Activated T-cell treated with anti-CD3 and anti-CD28 coated beads, Interleukin-2, amount 50 U/mL, for 48 hours (primary cell): ENCODE measurements at places on chromosomes 3 and 15.

DNA sequence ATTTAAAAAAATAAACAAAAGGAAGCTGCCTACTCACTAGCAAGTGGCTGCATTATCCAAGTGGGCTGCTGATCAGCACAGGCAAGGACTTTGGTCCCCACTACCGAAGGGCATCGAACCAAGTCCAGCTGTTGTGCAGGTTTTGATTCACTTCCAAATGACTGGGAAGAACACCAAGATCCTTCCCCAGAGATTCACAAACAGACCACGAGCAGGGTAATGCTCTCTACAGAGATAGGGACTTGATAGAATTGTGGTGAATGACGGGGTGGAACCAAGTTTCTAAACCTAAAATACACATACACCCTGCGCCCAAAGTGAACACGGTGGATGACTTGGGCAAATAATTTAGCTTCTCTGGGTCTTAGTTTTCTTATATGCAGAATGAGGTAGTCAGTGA is 203.7 kb upstream of the ICE2 start:
- no peak for DNase-seq

GRCh38 chr15:92624401-92624991 is 31.1 kb downstream of the FAM174B start:
- no peak for DNase-seq

DNA sequence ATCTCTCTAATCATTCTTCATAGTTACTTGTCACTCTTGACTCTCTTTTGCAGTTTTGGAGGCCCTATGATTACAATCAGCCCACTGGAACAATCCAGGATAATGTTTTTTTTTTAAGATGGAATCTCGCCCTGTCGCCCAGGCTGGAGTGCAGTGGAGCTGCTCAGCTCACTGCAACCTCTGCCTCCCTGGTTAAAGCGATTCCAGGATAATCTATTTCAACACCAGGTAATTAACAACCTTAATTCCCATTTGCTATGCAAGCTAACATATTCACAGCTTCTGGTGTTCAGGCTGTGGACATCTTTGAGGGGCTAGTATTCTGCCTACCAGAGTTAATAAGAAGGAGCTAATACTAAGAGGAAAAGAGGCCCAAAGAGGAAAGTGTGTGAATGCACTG is 1.1 kb upstream of the BLOC1S6 start:
- DNase-seq = no peak

DNA sequence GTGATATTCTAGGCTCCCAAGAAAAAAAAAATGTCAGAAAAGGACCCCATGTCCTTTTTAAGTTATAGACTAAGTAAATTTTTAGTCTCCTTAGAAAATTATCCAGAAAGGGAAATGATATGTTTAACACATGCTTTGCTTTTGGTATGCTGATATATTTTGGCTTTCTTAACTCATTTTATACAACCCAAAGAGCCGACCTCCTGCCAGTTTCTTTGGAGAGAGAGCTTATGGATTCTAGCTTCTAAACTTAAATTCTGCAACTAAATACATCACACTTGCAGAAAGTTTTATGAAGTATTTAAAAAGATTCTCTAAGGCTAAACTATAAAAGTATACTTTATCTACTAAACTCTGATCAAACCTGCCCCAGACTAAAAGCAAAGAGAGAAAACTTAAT is 43.9 kb upstream of the ZPLD1 start:
- no peak for DNase-seq

- no peak for DNase-seq
Measured at GRCh38 chr3:88986834-88987233, 120.6 kb upstream of the EPHA3 start.

DNA sequence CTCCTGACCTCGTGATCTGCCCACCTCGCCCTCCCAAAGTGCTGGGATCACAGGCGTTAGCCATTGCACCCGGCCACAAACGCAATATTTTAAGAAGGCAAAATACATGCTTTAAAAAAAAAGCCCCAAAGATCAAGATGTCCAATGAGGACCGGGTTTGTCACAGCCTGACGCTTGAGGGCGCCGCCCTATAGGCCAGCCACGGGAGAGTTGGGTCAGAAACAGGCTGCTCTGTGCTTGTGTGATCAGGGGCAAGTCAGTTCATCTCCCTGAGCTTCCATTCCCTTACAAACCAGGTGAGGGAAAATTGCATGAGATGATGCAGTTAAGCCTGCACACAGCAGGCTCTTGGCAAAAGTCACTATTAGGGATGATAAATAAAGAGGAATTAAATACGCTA is 23.9 kb downstream of the FAM174B start:
- no peak for DNase-seq

- DNase-seq = no peak
Measured at GRCh38 chr3:114649331-114649730, 355.5 kb downstream of the TIGIT start.

GRCh38 chr3:33577173-33577572 is 137.0 kb upstream of the UBP1 start:
- no peak for DNase-seq

GRCh38 chr3:23960649-23961048 is 15.6 kb downstream of the NR1D2 start:
- DNase-seq = no peak

GRCh38 chr15:59245559-59245958 is 38.9 kb downstream of the LDHAL6B start:
- no peak for DNase-seq

DNA sequence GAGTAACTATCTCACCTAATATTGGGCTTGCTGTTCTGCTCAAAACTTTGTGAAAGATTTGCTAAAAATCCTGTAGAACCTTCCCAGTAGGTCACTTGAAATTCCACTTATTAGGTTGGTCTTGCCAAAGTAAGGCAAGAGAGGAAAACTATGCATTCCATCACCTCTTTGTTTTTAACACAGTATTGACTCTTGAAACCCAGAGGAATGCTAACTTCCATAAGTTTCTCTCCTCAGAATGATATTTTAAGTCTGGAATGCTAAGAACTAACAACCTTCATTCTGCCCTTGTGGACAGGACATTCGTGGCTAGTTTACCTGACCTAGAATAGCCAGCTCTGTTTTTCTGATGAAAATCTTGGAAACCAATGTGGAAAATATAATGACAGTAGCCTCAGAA is 154.5 kb downstream of the TMCO5A start:
- DNase-seq = no peak
